ENCODE measurements at places on chromosomes 12 and 14.

DNA sequence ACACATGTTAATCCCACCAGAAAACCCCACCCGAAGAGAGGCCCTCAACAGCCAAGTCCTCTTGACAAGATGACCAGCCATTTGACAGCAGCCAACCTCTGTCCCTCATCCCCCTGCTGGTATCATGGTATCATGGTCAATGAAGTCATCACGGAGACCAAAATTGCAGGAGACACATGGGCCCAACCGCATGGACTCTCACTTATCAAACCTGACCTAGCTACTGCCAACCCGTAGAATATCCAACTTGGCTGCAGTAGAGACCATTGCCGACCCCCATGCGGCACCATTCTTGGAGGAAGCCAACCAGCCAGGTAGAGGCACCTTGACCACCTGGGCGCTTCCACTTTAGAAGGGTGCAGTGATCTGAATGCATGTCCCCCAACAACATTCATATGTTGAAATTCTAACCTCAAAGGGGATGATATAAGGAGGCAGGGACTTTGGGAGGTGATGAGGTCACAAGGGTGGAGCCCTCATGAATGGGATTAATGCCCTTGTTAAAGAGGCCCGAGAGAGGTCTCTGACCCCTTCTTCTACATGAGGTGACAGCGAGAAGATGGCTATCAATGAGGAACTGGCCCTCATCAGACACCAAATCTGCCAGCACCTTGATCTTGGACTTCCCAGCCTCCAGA, 33.3 kb downstream of the DIO3 start:
- DNase-seq, result no peak

DNA sequence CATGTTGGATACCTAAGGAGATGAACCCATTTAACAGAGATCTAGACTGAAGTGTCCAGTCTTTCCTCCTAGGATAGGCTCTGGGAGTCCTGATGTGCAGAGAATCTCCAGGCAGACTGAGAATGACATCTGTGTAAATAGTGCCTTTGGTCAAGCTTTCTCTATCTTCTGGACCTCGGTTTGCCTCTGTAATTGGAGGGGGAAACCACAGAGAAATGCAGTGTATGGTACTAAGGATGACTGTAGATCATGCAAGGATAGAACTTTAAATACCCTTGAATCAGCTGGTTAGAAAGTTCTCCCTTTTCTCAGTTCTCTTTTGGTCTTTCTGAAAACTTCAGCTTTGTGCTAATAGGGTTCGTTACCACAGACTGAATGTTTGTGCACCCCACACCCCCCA, 112.2 kb downstream of the PTPN11 start:
- no peak for DNase-seq

- no peak for DNase-seq
These were observed 6.9 kb downstream of the LETMD1 start for GRCh38 chr12:51055060-51055459.

GRCh38 chr12:88225776-88226175, 83.7 kb downstream of the TMTC3 start:
- no peak for DNase-seq

DNA sequence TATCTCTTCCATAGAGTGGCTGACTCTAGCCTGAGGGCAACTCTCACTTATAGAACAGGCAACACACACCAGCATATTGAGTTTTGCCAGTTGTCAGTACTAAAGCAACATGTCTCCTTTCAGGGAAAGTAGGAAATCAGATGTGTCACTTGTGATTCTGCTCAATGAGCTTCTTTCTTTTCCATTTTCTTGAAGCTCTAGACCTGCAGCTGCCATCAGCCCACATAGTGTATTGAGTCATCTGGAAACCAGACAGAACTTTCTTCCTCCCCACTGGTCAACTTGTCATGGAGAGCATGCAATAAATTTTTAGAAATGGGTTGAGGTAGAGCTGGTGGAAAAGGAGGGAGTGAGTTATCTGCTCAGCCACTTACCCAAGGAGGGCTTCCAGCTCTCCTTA, 209.0 kb upstream of the PLEKHG7 start:
- DNase-seq, result no peak

- DNase-seq, result no peak
These were observed 6.3 kb upstream of the TMPO start for GRCh38 chr12:98509063-98509462.

- DNase-seq, result no peak
These were observed 26.2 kb upstream of the CDKN3 start for GRCh38 chr14:54370323-54371198.

DNA sequence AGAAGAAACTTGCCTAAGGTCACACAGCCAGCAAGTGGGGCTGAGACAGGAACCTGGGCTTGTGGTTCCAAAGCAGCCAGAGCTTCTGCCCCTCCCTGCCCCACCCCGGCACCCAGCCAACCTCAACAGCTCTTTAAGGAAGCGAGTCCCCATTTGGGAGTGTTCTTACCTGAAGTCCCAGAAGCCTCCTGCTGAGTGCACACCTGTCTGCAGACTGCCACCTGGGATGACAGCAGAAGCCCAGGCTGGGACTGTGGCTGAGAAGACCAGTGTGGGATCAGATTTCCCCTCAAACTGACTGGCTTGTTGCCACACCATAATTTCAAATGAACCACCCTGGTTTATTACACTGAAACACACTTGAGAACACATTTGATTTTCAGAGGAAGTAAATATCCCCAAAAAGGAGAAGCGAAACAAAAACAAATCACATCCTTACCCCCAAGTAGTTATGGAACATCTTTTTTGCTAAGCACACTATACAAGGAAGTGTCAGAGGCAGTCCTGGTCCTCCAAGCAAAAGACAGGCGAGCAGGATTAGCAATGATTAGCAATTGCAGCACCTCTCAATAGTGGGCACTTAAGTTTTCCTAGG, 6.3 kb upstream of the RIN3 start:
- DNase-seq, result no peak

- no peak for DNase-seq
These were observed 145.3 kb downstream of the NTF3 start for GRCh38 chr12:5577211-5577612.

GRCh38 chr12:66647034-66647691, 31.7 kb downstream of the GRIP1 start:
- no peak for DNase-seq

DNA sequence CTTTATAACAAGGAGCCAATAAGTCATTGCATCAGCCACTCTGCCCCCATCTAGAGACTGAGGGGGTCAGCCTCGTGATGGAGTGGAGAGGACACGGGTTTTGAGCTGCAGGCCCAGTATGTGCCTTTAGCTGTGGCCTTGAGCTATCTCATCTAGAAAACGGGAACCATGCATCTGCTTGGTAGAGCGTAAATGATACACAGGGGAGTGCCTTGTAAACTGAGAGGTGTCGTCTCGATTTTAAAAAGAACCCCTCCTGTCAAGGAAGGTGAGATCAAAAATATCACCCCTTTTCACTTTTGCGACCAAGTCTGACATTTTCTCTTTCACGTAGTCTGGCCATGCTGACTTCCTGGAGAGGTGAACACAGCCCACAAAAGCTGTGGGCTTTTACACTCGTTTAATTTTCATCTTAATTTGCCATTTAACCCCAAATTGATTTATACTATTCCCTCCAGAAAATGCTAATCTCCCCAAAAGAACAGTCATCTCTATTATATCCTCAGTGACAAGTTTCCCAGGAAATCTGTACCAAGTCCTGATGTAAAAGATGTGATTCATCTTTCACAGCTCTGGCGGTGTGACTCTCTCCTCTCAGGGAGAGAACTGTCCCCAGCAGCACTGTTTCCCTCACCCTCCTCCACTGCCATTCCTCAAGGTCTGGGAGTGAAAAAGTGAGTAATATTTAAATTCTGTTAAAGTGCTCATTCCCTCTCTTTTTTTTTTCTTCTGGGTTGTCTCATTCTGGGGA, 30.6 kb downstream of the VCPKMT start:
- peak; percentile 35 for DNase-seq

- DNase-seq, result no peak
These were observed 54.1 kb downstream of the ADIPOR2 start for GRCh38 chr12:1744932-1745331.

GRCh38 chr14:86420131-86420530, 890.2 kb downstream of the FLRT2 start:
- DNase-seq, result no peak

GRCh38 chr12:3833670-3834310, 39.4 kb downstream of the PARP11 start:
- no peak for DNase-seq

GRCh38 chr14:91835920-91836843, 31.2 kb downstream of the TC2N start:
- peak; percentile 94 for DNase-seq

GRCh38 chr14:92789457-92790089, 4.5 kb upstream of the GOLGA5 start:
- DNase-seq, result no peak

DNA sequence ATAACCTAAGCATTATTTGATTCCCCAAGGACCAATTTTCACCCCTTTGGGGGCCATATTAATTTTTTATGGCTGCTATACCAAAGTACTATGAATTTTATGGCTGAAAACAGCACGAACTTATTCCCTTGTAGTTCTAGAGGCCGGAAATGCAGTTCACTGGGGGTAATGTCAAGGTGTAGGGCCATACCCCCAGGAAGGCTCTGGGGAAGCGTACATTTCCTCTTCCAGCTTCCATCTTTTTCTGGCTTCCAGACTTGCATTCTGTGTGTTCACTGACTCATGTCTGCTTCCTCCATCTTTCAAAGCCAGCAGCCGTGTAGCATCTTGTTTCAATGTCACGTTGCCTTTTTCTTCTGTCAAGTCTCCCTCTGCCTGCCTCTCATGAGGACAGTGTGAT, 133.5 kb downstream of the BICD1 start:
- DNase-seq, result no peak

- DNase-seq, result peak; percentile 15
These were observed 10.2 kb upstream of the EDDM3B start for GRCh38 chr14:20757965-20758364.

DNA sequence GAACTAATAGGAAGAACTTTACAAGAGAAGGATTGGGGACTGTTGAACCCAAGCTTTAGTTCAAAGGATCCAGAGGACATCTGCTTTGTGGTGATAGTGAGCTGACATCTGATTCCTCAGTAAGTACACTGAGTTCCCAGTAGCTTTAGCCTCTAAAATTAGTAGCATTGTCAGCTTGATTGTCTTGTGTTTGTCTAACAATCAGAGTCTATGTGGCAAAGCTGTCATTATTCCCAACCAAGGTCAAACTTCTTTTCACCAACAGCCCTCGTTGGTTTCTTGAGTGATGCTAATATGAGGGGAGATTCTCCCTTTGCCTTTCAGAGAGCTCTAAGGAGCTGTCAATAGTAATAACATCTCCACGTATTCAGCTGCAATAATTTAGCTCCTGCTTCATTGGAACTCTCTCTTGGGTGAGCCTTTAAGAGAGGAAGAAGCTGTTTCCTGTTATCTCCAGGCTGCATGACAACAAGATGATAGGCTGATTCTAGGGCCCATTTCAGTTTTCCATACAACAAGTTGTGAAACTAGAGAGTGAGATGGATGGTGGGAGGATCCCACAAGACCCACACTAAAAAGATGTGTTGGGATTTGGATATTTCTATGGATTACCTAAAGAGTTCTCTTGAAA, 46.7 kb downstream of the TGFB3 start:
- DNase-seq, result no peak

- no peak for DNase-seq
These were observed 40.9 kb upstream of the NOS1 start for GRCh38 chr12:117402363-117402762.

DNA sequence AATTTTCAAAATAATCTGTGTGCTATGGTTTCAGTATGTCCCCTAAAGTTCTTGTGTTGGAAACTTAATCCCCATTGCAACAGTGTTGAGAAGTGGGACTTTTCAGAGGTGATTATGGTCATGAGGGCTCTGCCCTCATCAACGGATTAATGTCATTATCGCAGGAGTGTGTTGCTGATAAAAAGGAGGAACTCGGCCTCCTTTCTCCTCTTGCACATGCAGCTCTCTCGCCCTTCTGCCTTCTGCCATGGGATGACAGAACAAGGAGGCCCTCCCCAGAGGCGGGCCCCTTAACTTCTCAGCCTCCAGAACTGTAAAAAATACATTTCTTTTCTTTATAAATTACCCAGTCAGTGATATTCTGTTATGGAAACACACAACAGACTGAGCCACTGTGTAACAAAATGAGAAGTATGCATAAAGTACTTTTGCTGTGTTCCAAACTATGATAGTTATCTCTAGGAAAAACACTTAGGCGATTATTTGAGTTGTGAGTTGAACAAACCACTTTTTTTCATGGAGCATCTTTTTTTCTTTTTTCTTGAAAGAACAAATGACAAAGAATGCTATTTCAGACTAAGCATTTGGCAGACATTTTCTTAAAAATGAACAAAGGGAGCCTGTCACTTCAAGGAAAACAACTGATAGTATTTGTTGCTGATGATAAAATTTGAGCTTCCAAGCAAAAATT, 134.8 kb upstream of the FUT8 start:
- no peak for DNase-seq

DNA sequence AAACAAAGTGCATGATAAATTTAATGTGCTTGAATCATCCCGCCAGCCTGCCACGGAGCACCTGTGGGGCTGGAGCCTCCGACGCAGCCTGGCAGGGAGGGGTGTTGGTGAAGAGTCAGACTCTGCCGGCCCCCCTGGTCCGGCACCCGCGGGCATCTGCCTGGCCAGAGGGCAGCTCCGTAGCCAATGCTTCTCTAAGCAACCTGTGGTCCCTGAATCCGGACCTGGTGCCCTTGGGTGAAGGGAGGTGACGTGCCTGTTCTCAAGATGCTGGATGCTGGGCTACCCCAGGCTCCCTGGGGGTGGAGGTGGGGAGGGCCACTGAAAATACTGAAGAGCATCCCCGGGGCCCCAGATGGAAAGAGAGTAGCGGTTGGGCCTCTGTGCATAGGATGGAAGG, 158.6 kb upstream of the C14orf180 start:
- DNase-seq, result no peak

DNA sequence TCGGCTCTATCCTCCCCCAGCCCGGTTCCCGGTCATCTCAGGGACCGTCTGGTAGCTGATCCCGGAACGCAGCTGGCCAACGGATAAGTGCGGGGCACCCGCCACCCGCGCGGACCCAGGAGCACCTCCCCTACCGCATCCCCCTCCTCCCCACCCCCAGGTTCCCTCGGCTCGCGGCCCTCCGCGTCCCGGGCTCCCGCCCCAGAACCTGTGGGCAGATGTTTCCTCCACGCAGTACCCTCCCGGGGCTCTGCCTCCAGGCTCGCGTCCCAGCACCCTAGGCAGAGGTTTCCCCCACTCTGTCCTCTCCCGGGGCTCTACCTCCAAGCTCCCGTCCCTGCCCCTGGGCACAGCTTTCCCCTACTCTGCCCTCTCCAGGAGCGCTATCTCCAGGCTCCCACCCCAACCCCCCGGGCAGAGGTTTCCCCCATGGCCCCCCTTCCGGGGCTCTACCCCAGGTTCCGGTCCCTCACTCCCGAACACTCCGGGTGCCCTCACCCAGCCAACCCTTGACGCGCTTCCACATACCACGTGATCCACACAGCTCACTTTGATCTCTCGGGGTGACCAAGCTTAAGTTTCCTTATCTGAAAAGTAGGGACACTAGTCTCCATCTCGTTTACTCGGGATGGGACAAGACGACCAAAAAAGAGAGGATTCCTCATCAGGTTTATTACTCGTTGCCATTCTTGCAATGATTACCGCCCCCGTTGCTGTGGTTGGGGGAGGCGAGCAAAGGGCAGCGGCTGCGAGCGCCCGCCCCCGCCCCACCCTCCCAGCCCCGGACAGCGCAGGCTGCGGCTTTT, at the start of gene CCDC38:
CCDC38 (minus strand) TSS at position 91 of the 806 bp plus-strand sequence. CDS start 6,105 bp downstream, outside the sequence.
- DNase-seq, result peak; percentile 77
